Activated T-cell treated with anti-CD3 and anti-CD28 coated beads, Interleukin-2, amount 50 U/mL, for 48 hours (primary cell): ENCODE measurements at places on chromosomes 11 and 22.

DNA sequence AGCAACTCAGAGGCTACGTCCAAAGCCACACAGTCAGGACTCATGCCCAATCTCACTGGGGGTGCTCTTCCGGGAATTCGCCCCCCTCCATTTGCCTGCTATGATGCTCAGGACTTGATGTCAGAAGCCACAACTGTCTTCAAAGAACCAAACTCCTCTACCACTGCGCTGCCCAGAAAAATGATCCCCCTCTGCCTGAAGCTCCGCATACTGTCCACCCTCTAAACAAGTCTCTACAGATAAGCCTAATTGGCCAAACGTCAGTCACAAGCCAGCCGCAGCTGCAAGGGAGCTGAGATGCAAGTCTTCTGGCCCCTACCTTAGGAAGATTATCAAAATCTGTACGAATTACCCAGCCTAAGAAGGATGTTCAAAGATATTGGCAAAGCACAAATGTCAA is 294.6 kb downstream of the BUD13 start:
- no peak for DNase-seq

GRCh38 chr11:13924801-13925327 is 37.7 kb upstream of the SPON1 start:
- DNase-seq, result no peak

GRCh38 chr11:128940156-128940555 is 2.5 kb downstream of the TP53AIP1 start:
- no peak for DNase-seq

GRCh38 chr11:68211546-68211945 is 1.6 kb downstream of the KMT5B start:
- no peak for DNase-seq

DNA sequence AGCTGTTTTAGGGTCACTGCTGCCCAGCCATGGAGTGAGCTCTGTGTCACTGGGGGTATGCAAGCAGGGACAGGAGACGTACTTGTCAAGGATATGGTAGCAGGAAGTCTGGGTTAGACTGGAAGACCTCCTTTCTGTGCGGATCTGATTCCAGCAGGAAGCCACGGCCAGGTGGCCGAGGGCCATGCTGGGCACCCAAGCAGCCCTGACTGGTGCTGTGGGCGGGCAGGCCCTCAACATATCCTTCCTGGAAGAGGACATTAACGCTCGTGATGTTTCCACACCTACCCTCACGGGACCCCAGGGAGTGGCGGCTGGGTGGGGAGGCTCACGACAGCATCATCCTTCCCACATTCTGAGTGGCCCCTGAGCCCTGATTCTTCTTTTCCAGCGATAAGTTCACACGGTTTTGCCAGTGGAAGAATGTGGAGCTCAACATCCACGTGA is 8.7 kb upstream of the ANKRD13D start:
- DNase-seq, result no peak

DNA sequence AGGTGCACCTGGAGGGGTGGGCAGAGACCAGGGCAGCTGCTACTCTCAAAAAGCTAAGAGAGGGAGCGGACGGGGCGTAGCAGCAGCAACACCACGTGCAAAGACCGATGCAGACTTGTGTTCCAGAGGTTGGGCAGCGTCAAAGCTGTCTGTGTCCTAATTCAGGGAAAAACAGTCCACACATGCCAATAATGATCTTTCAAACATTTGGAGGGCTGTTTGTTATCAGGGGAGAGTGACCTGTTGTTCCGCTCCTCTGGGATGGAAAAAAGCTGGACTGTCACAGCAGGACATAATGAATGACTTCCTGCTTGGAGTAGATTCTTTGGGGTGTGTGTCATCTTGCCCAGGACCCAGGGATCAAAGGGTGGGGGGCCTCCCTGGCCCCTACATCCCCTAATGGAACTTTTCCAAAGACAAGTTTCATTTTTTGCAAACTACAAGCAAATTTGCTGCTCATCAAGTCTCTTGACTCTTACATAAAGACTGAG is 6.2 kb upstream of the FBLN1 start:
- DNase-seq, result no peak

GRCh38 chr11:100849009-100849900 is 162.2 kb downstream of the ARHGAP42 start:
- no peak for DNase-seq
